ENCODE measurements at places on chromosomes 6 and 20.

GRCh38 chr6:110449541-110449895 lies 26.9 kb downstream of the SLC22A16 start:
- no peak for DNase-seq

DNA sequence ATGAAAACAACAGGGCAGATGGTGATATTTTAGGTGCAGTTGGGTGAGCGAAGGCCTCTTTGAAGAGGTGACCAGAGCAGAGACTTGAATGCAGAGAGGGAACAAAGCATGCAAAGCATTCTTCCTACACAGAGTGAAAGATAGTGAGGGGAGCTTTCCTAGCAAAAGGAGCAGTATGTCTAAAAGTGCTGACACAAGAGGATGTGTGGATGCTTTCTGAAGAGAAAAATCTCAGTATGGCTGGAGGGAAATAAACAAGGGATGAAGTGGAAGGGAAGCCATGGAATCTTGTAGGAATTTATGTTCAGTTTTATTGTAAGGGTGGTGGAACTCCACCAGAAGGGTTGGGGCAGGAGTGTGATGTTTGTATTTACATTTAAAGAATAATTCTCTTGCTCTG lies 128.6 kb downstream of the F13A1 start:
- DNase-seq = no peak

GRCh38 chr6:12241493-12242175 lies 48.5 kb upstream of the EDN1 start:
- DNase-seq = no peak

DNA sequence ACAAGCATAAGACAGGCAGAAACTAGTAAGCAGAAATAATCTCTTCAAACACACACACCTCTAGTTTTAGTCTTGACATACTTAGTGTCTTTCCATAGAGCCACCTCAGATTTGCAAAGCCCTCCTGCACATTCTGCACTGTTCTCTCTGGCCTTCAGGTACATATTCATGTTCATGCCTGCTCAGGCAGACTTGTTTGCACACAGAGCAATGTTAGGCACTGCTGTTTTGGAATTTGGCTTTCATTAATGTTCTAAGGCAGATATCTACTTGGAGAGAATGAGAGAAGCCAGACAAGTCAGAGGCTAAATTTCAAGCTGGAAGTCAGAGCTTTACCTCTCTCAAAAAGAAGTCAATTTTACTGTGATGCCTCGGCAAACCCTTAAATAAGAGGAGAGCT lies 21.3 kb upstream of the DST start:
- peak; percentile 34 for DNase-seq

DNA sequence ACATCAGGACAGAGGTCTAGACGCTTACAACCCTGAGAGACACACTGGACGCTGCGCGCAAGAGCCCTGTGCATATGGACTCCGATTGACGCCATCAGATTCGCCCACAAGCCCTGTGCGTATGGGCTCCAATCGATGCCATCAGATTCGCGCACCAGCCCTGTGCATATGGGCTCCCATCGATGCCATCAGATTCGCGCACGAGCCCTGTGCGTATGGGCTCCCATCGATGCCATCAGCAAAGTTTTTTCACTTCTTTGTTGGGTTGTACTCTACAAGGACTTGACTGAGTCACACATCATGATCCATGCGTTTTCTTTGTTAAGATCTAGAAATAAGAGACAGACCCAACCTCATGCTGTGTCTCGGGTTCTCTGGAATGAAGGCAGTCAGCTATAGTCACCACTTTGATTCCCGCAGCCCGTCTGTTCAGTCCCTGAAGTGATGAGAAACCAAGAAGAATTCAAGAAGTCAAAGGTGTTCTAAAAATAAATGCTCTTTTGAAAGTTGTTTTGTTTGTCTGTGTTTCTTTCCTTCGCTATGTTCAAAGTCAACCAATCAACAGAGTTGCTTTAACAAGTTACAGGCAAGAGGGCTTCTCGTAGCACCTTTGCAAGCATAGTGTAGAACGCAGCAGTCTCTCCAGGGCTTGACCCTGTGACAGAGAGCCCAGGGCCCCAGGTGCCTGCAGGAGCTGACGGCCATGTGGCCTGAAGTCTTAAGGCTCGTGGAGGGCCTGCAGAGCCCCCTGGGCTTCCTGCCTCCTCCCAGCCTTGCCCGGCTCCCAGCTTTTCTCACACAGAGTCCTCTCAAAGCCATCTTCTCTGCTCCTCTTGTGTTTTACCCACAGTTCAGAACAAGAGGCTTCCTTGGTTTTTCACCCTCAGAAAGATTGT lies 7.9 kb downstream of the RPS6KA2 start:
- no peak for DNase-seq

DNA sequence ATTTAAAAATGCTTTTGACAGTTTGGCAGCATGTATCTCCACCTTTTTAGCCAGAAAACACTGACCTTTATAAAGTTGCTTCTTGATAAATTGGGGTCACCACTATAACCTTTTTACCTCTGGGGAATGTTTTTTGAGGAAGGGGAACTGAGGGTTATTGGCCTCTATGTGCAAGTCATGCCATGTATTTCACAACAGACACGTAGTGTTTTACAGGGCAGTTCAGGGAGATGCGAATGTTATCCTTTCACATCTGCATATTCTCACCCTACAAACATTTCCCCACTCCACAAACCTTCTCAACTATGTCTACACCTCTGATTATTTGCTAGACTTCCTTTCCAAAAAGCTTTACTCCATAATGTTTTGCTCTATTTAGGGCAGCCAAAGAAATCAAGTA lies 17.0 kb upstream of the SLA2 start:
- no peak for DNase-seq

GRCh38 chr20:64255361-64256281 lies at the start of gene PCMTD2:
Gene PCMTD2, plus strand, starts transcription at chr20:64255748. Its CDS starts 4,218 bp downstream, at chr20:64259966.
- no peak for DNase-seq

DNA sequence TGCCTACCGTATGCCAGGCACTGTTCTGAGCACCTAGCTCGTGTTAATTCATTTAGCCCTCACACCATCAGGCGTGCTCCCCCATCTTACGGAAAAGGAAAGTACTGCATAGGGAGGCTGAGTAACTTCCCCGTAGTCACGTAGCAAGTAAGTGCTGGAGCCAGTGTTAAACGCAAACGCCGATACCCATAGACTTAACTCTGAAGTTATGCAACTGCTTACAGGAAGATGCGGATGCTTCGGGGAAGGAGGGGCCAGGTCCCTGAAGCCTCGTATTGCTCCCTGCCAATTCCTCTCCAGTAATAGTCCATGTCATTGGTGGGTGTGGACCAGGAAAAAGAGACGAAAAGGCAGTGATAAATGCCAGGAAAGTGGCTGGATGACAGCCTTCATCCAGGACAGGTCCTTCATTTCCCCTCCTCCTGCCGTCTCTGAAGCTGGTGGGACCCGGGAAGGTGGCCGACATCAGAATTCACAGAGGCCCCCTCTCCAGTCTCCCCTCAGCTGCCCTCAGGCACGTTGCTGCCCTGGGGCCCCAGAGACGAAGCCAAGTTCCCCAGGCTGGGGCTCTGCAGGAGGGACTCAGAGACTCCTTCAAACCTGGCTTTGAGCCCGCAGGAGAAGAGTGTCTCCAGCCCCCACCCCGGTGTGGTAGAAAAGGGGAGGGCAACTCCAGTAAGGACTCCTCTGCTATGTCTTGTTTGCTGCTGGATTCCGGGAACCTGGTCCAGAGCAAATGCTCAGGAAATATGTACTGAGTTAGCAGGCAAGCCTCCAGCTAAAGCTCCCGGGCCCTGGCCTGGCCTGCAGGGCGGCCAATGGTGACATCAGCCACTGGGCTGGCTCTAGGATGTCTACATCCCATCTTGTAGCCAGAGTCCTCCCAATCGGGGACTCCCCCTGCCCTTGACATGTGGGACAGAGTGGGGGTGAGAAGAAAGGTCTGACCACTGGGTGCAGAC lies 37.8 kb downstream of the RAB44 start:
- DNase-seq = peak; percentile 65

DNA sequence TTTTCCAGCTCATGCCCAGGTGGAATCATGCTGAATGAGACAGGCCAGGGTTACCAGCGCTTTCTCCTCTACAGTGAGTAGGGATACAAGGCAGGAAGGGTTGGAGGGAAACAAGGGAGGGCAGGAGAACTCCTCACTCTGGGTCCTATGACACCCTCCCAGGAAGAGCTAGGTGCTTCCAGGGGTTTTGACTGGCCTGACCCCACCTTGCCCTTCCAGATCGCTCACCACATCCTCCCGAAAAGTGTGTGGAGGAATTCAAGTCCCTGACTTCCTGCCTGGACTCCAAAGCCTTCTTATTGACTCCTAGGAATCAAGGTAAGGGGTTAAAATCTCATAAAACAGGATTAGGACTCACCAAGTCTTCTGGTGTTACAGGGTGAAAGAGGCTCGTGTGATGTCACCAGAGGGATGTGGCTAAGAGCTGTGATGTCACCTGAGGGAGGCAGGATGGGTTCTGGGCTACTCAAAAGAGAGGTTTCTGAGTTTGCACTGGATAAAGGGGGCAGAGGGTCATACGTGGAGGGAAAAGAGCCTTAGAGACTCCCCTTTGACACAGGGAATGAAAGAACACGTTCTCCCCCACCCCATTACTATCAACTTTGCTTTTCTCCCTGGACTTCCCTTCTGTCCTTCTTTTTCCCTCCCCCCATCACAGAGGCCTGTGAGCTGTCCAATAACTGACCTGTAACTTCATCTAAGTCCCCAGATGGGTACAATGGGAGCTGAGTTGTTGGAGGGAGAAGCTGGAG lies 1.9 kb downstream of the APOM start:
- no peak for DNase-seq

GRCh38 chr20:58930496-58930895 lies 50.6 kb upstream of the NELFCD start:
- peak; percentile 22 for DNase-seq

DNA sequence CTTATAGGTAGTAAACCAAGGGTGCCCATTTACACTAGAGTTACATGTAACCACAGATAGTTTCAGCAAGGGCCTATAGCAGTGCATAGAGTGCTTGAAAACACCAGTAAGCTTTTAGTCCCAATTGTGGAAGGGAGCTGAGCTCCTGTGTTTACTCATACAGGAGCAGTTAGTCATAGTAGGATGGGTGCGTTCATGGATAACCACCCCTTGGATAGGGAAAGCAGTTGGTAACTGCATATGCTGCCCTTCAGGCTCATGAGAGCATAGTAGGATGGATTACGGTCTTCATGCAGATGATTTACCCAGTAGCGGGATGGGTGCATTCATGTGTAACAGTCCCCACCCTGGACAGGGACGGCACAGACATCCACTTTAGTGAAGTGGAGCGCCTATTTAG lies 45.1 kb downstream of the OR2B6 start:
- DNase-seq = no peak

GRCh38 chr6:149061930-149062329 lies 255.6 kb upstream of the TAB2 start:
- DNase-seq = no peak

GRCh38 chr6:4466769-4467480 lies 309.3 kb upstream of the CDYL start:
- DNase-seq = peak; percentile 39

DNA sequence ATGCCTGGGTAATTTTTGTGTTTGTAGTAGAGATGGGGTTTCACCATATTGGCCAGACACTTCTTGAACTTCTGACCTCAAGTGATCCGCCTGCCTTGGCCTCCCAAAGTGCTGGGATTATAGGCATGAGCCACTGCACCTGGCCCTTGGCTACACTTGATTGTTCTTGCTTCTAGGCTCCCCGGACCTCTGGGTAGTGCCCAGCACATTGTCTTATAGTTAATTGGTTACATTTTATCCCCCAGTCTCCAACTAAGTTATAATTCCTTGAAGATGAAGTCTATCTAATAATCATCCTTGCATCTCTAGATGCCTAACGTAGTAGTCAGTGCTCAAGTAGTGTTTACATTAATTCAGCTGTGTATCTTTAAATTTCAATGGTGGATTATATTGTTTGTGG lies 11.8 kb downstream of the SMPDL3A start:
- DNase-seq = no peak

DNA sequence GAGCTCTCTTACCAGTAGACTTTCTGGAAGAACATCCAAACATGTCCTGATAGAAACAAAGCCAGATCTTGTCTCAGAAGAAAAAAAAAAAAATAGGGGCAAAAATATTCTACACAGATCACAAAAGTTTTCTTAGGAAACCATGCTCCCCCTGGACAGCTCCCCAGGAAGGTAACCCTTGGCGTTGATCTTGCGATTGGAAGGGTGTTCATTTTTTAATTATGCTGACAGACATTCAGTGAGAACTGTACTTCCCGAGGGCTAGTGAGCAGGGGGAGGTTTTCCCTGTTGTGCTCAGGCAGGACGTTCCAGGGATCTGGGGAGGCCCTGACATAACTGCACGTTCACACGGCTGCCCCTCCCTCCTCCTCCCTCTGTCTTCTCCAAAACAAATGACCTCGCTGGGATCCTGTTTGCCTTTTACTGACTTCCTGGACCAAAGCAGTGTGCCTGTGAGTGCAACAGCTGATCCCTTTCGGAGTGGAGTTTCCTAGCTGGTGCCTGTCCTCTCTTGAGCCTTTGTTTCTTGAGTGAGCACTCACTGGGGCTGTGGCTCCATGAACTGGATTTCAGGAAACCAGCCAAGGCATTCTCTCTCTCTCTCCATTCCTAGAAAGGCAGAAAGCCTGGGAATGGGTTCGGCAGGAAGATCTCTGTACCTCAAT lies 46.7 kb downstream of the MARCKS start:
- DNase-seq = no peak

GRCh38 chr6:119463081-119463626 lies 113.6 kb upstream of the MAN1A1 start:
- no peak for DNase-seq

DNA sequence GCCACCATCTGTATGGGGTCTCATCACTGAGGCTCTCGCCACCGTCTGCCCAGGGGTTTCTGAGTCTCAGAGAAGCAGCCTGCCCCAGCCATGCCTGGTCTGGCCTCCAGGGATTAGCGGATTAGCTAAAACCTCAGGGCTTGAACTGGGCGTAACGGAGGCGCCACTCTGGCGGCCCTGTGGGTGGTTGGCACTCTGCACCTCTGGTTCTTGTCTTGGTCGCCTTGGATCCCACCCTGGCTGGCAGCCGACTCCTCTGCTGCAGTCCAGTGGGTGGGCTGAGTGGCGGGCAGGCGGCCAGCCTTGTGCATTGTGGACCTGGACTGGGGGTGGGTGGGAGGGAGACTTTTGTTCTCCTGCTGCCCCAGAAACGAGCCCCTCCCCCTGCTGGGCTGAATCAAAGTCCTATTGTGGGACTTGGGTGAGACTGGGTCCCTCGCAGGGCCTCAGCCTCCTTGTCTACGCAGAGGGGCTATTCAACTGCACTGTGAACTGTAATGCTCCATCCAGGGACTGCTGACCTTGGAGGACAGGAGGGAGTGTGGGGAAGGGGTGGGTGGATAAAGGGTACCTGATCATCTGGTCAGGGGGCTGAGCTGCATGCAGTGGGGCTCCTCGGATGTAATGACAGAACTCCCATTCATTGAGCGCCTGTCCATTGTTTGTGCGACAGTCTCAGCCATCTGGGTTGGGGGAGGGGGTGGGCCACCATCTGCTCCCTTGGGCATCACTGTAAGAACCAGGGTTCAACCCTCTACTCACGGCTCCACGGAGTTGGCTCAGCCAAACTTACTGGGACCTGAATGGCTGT lies 23.9 kb downstream of the SUN5 start:
- no peak for DNase-seq

- peak; percentile 91 for DNase-seq
These were observed 168.2 kb downstream of the SMOC2 start for GRCh38 chr6:168609026-168609685.
